ENCODE measurements at places on chromosomes 1 and 21.
A peak's percentile ranks its signal among the peaks of the same experiment; 100 is the strongest.

DNA sequence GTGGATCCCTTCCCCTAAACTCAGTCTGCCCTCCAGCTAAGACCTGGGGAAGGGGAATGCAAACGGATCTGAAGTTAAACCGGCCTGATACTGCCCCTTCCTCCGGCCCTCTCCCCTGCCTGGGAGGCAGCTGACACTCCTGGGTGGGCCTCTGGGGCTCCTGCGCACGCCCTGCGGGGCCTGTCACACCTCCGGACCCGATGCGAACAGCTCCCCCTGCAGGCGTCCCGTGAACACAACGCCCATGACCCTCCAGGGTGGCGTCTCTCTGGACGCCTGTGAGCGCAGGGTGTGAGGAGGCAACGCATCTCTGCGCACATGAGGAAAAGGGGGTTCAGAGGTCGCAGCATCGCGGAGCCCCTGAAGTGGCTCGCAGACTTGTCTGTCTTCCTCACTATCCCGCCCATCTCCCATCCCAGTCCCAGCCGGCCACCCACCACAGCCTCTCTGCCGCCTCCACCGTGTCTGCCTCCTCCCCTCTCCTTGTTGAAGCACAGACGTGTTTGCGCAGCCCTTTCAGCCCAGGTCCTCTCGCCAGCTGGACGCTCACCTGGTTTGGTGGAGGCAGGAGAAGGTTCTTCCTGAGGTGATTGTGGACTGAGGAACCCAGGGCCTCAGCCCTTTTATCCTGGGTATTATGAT is 421 bp upstream of the LCE3A start:
- DNase-seq: no peak
- H3K36me3 ChIP-seq: no peaks in the 10 kb centered on the region
- H3K27ac ChIP-seq: no peak overlapping the region
- H3K27me3 ChIP-seq: no peaks in the 10 kb centered on the region

DNA sequence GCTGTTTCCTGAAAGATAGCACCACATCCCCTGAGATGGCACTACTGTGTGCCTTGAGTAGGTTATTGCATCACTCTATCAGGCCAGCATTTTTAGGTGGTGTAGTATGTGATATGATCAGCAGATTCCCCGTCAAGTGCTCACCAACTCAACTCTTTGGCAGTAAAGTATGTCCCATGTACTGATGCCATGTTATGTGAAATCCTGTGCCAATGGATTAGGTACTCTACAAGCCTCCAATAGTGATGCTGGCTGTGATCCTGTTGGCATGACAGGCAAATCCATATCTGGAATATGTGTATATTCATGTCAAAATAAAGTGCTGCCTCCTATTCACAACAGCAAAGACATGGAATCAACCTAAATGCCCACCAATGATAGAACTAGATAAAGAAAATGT is 137.2 kb upstream of the CAMK1G start:
- H3K4me1 ChIP-seq: no peaks in the 10 kb centered on the region
- H3K27ac ChIP-seq: no peak overlapping the region
- H3K27me3 ChIP-seq: no peaks in the 10 kb centered on the region
- H3K4me3 ChIP-seq: no peak overlapping the region
- no peaks in the 10 kb centered on the region for H3K36me3 ChIP-seq

GRCh38 chr1:198639671-198640143 is 867 bp downstream of the PTPRC start:
- peaks cover 24% of the 10 kb centered on the region for H3K36me3 ChIP-seq
- no peak for DNase-seq
- H3K4me3 ChIP-seq: peak overlapping the region; percentile 100
- H3K4me1 ChIP-seq: peaks cover 54% of the 10 kb centered on the region

GRCh38 chr1:248688527-248689298 is 13.9 kb downstream of the OR14I1 start:
- H3K36me3 ChIP-seq: no peaks in the 10 kb centered on the region
- H3K4me1 ChIP-seq: no peaks in the 10 kb centered on the region
- H3K27me3 ChIP-seq: no peaks in the 10 kb centered on the region
- DNase-seq: no peak

DNA sequence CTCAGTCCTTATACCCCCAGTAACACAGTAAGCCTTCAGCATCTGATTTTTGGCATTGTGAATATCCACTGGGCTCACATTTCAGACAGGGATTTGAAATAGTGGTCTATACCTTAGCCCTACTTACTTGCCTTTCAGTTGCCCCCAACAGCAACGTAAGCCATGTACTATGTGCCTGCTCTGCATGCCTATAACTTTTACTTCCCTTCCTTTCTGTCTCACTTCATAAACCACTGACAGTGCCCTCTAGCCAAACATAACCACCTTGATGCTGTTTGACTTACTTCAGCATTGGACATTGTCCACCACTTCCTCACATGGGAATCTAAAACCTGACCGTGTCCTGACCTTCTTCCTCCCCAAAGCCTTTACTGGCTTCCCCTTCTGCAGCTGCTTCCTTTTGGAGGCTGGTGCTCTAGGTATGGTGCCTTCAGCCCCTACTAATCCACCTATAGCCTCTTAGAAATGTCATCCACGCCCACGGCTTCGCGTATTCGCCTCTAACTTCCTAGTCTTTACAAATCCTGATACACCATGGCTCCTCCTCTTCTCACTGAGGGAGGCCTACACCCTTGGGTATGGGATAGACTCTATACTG is 3.6 kb upstream of the ZNF672 start:
- H3K4me1 ChIP-seq: peaks cover 38% of the 10 kb centered on the region
- H3K4me3 ChIP-seq: no peak overlapping the region
- H3K27ac ChIP-seq: no peak overlapping the region
- no peaks in the 10 kb centered on the region for H3K36me3 ChIP-seq
- peak; percentile 35 for DNase-seq

- H3K27me3 ChIP-seq: no peaks in the 10 kb centered on the region
- no peak overlapping the region for H3K4me3 ChIP-seq
- no peaks in the 10 kb centered on the region for H3K36me3 ChIP-seq
- no peak for DNase-seq
- peaks cover 25% of the 10 kb centered on the region for H3K4me1 ChIP-seq
- H3K27ac ChIP-seq: no peak overlapping the region
These were observed 19.8 kb upstream of the THRAP3 start for GRCh38 chr1:36204347-36204909.

DNA sequence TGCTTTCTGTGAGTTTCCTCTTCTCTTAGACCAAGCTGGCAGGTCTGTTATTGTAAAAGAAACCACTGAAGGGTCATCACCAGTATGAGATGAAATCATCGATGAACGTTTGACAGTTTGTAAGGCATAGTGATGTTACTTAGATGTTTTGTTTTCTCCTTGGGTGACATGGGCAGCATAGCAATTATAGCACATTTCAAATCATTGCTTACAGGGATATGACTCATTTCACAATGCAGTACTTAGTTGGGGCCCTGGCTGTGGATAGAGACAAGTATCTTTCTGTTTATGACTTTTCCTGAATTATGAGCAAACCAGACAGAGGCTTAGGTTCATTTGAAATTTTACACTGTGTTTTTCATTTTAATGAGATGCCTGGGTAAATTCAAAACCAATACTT is 313.0 kb downstream of the RWDD3 start:
- H3K27ac ChIP-seq: no peak overlapping the region
- no peaks in the 10 kb centered on the region for H3K4me1 ChIP-seq
- H3K27me3 ChIP-seq: no peaks in the 10 kb centered on the region
- H3K36me3 ChIP-seq: no peaks in the 10 kb centered on the region

DNA sequence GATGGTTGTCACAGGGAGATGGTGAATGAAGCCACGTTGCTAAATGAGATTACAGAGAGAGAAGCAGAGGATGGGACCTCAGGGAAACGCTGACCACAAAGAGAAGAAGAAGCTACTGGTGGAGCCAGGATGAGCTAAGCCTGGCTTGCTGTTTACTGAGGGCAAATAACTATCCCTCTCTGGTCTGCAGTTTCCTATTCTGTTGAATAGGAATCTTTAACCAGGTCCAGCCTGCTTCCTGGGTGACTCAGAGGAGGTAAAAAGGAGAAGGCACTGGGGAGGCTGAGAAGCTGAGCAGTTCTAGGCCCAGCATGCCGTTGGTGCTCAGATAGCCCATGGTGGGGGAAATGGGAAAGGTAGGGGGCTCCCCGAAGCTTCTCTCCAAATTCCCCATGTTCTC is 29.6 kb downstream of the DMBX1 start:
- no peaks in the 10 kb centered on the region for H3K4me1 ChIP-seq
- H3K27ac ChIP-seq: no peak overlapping the region
- H3K36me3 ChIP-seq: no peaks in the 10 kb centered on the region
- no peak overlapping the region for H3K4me3 ChIP-seq
- peaks cover 4% of the 10 kb centered on the region for H3K27me3 ChIP-seq

DNA sequence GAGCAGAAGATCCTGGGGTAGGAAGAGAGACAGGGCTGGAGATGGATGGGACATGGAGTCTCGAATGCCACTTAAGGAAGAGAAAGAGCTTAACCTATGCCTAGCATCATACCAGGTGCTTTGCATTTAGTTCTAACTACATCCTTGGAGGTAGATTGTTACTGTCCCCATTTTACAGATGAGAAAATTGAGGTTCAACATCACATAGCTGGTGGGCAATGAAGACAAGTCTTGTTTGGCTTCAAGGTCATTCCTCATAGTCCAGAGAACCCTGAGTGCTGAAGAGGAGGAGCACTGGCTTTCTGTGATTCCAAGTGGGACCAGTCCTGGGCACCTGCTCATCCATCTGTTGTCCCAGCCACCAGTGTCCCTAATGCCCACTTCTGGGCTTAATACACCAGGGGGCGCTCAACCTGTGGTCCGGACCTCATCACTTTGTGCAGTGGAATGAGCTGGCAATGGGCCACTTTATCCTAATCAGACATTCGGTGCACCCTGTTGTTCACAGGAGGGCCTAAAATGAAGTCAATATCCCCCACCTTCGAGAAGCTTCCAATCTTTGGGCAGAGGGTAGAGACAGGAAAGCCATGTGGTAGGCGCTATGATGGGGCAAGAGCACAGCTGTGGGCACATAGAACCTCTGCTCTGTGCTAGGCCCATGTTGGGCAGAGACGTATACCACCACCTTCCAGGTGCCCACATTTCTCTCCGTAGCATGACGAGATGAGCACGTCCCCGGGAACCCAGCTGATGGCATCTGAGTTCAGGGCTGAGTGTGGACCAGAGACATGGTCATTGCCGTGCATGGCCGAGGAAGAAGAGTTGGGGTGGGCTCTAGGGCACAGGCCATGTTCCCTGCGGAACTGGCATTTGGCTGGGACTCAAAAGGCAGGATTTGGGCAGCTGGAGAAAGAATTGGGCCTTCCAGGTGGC is 9.2 kb downstream of the RPS6KA1 start:
- peak overlapping the region; percentile 25 for H3K27ac ChIP-seq
- no peaks in the 10 kb centered on the region for H3K27me3 ChIP-seq
- peak; percentile 59 for DNase-seq
- H3K4me1 ChIP-seq: peaks cover 59% of the 10 kb centered on the region

- no peaks in the 10 kb centered on the region for H3K27me3 ChIP-seq
- DNase-seq: peak; percentile 52
- peaks cover 47% of the 10 kb centered on the region for H3K4me1 ChIP-seq
- H3K36me3 ChIP-seq: no peaks in the 10 kb centered on the region
- peak overlapping the region; percentile 37 for H3K4me3 ChIP-seq
- peak overlapping the region; percentile 40 for H3K27ac ChIP-seq
These were observed 17.6 kb downstream of the ATP8B2 start for GRCh38 chr1:154342836-154343472.

- no peaks in the 10 kb centered on the region for H3K4me1 ChIP-seq
- H3K27ac ChIP-seq: no peak overlapping the region
- H3K27me3 ChIP-seq: no peaks in the 10 kb centered on the region
- no peak for DNase-seq
These were observed 89.7 kb downstream of the ITSN1 start for GRCh38 chr21:33732038-33732437.

DNA sequence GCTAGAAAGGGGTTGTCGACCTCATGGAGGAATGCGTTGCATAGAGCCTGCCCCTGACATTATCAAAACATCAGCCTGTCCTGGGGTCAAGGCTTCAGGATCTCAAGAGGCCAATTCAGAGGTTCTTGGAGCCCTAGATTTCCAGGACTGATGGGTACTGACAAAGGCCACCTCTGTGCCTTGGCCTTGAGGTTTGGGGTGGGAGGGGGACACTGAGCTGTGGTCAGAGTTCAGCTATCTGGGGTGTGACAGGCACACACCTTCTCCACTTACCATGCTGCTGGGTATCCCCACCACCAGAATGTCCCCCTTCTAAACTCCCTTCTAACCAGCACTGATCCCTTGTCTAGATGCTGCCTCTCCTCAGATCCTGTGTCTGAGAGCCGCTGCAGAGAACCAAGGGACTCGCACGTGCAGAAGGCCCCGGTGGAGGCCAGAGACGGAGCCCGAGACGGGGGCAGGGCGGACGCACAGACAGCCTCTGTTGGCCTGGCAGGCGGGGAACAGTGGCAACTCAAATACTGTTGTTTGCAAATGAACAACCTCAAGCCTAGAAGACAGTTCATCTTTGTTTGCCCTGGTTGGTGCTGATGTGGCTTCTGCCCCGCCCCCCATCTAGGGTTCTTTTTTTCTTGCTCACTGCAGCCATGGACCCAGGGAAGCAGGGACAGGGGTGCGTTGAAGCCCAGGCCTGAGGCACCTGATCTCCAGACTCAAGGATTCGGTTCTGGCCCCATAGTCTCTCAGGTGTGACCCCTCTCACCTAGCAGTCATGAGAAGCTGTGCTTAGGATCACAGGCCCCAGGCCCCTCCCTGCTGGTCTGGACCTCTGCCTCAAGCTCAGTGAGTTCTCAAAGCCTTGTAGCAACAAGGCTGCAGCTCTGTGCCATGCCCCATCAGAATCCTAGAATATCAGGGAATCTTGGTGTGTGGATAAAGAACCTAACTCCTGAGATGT is 28.1 kb upstream of the CSF1 start:
- H3K27ac ChIP-seq: no peak overlapping the region
- H3K4me1 ChIP-seq: peaks cover 43% of the 10 kb centered on the region
- H3K27me3 ChIP-seq: no peaks in the 10 kb centered on the region
- peak; percentile 1 for DNase-seq
- no peaks in the 10 kb centered on the region for H3K36me3 ChIP-seq

- no peak for DNase-seq
- no peaks in the 10 kb centered on the region for H3K4me1 ChIP-seq
- H3K36me3 ChIP-seq: no peaks in the 10 kb centered on the region
- no peak overlapping the region for H3K27ac ChIP-seq
- H3K27me3 ChIP-seq: peaks cover 10% of the 10 kb centered on the region
These were observed 6.3 kb upstream of the FOXO6 start for GRCh38 chr1:41354956-41355355.

DNA sequence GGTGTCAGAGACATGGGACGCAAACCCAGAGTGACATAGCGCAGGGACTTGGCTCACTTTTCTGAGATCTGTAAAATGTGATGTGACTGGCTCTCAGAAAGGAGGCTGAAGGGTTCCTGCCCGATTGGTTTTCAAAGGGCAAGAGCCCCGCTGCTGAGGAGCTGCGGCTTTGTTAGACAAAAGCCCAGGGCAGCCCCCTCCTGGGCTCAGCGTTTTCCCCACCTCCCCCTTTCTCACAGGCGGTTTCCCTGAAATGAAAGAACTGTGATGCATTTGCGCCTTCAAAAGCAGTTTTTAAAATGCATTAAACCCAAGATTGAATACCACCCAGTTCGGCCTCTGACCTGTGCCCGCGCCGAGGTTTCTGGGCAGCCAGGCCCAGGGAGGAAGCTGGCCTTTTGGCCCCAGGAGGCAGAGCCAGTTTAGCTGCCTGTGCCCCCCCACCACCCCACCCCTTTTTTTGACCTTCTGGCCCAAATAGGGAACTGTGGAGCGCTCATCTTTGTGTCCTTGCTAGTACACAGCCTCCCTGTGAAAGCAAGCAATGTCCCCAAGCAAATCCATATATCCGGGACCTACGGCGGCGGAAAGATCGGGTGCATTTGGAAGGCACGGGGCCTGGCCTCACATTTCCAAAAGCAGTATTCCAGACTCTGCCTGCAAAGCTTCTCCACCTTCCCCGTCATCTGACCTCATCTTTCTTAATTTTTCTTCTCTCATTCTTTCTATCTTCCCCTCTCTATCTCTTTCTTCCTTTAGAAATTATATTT is 28.6 kb downstream of the CD247 start:
- DNase-seq: no peak
- H3K27ac ChIP-seq: no peak overlapping the region
- no peaks in the 10 kb centered on the region for H3K36me3 ChIP-seq
- no peaks in the 10 kb centered on the region for H3K27me3 ChIP-seq
- no peak overlapping the region for H3K4me3 ChIP-seq

All from CD14-positive monocyte (primary cell).